ENCODE measurements at places on chromosomes 4 and X.

DNA sequence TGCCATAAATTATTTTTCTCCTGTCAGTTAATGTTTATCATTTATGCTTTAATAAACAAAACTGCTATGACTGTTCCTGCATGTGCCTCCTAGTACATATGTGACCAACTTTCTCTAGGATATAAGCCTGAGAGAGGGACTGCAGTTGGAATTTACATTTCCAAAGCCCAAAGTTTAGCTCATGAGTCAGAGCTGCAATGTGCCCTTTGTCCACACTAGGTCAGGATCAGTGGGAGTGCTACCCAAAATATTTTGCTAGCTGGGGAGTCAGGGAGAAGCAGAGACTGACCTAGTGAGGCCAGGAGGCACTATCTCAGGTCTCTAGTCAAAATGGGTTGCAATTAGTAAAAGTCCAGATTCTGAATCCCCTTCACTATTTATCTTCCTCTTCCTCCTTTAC, 92.7 kb downstream of the AR start:
- H3K4me3 ChIP-seq, result no peak overlapping the region
- H3K27me3 ChIP-seq, result no peaks in the 10 kb centered on the region
- no peaks in the 10 kb centered on the region for H3K4me1 ChIP-seq
- no peaks in the 10 kb centered on the region for H3K36me3 ChIP-seq
- no peak for DNase-seq

- no peak for DNase-seq
- peaks cover 26% of the 10 kb centered on the region for H3K27me3 ChIP-seq
- no peaks in the 10 kb centered on the region for H3K4me1 ChIP-seq
- H3K27ac ChIP-seq, result no peak overlapping the region
- H3K4me3 ChIP-seq, result no peak overlapping the region
Measured at GRCh38 chr4:7382634-7383014, 52.1 kb downstream of the PSAPL1 start.

GRCh38 chrX:107744868-107745267, 30.7 kb downstream of the TSC22D3 start:
- no peak overlapping the region for H3K4me3 ChIP-seq
- H3K27ac ChIP-seq, result no peak overlapping the region
- peaks cover 25% of the 10 kb centered on the region for H3K4me1 ChIP-seq

DNA sequence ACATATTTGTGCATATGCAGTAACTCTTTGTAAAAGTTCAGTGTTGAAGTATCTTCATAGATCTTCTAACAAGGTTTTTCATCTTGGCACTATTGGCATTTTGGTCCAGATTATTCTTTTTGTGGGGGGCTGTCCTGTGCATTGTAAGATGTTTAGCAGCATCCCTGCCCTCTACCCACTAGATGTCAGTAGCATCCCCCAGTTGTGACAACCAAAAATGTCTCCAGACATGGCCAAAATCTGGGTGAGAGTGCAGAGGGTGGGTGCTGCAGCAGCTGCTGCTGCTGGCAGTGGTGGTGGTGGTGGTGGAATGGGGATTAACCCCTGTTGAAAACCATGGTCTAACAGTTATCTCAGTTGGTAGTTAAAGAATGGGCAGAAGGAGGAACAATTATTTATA, 370.0 kb downstream of the GPAT3 start:
- no peaks in the 10 kb centered on the region for H3K27me3 ChIP-seq
- H3K4me3 ChIP-seq, result no peak overlapping the region
- no peaks in the 10 kb centered on the region for H3K36me3 ChIP-seq
- H3K27ac ChIP-seq, result no peak overlapping the region
